Karpas-422 (cell line): ENCODE measurements at places on chromosomes 6 and 20.

- peak overlapping the region; percentile 32; the same call in 1 of the 2 replicates for H3K27ac ChIP-seq
- no peak overlapping the region for H3K4me3 ChIP-seq
- H3K27me3 ChIP-seq, result no peaks in the 10 kb centered on the region
- no peaks in the 10 kb centered on the region for H3K36me3 ChIP-seq
- DNase-seq, result no peak
Observed at GRCh38 chr6:20559924-20560551, 25.8 kb downstream of the CDKAL1 start.

GRCh38 chr6:16670617-16671051 lies 90.6 kb downstream of the ATXN1 start:
- no peak overlapping the region for H3K4me3 ChIP-seq
- no peak overlapping the region for H3K27ac ChIP-seq
- no peaks in the 10 kb centered on the region for H3K36me3 ChIP-seq
- H3K4me1 ChIP-seq, result no peaks in the 10 kb centered on the region
- no peaks in the 10 kb centered on the region for H3K27me3 ChIP-seq

DNA sequence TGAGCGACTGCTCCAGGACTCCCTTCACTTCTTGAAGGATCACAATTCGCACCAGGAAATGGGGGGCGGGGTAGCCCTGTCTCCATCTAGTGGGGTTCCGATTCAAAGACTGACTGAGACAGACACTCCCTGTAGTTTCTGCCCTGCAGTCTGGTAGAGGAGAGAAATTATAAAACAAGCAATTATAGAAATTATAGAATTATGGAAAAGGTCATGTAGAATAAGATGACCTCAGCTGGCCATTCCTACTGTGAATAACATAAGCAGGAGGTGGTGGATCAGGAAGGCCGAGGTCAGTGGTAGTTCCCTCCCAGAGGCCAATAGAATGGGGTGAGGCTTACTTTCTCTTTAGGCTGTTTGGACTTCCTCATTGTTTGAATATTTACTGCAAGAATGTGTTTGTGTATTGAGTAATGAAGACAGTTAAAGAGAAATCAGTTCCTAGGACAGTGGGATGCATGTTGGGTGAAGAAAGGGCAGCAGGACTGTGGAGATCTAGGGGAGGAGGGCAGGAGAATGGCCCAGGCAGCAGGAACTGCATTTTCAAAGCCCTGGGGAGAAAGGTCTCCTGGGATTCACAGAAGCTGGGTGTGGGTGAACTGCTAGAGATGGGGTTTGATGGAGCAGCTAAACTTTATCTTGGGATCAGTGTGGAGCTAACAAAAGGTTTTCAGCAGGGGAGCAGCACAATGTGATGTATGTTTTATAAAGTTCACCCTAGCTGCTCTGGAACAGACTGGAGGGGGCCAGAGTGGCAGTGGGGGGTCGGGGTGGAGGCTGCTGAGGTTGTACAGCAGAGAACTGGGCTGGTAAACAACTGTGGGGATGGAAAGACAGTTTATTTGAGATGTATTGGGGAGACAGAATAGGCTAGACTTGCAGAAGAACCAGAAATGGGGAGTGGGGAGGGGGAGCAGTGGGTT lies 2.1 kb downstream of the ZNF341 start:
- H3K4me3 ChIP-seq, result peak overlapping the region; percentile 42
- H3K4me1 ChIP-seq, result peaks cover 31% of the 10 kb centered on the region
- no peaks in the 10 kb centered on the region; the same call in 1 of the 2 replicates for H3K36me3 ChIP-seq
- H3K27me3 ChIP-seq, result no peaks in the 10 kb centered on the region
- H3K27ac ChIP-seq, result peak overlapping the region; percentile 95
- peak; percentile 88 for DNase-seq

- no peak overlapping the region for H3K27ac ChIP-seq
- H3K4me3 ChIP-seq, result no peak overlapping the region
- H3K27me3 ChIP-seq, result no peaks in the 10 kb centered on the region
- H3K4me1 ChIP-seq, result no peaks in the 10 kb centered on the region
- no peaks in the 10 kb centered on the region for H3K36me3 ChIP-seq
Observed at GRCh38 chr6:23086100-23086499, 516.7 kb downstream of the HDGFL1 start.

DNA sequence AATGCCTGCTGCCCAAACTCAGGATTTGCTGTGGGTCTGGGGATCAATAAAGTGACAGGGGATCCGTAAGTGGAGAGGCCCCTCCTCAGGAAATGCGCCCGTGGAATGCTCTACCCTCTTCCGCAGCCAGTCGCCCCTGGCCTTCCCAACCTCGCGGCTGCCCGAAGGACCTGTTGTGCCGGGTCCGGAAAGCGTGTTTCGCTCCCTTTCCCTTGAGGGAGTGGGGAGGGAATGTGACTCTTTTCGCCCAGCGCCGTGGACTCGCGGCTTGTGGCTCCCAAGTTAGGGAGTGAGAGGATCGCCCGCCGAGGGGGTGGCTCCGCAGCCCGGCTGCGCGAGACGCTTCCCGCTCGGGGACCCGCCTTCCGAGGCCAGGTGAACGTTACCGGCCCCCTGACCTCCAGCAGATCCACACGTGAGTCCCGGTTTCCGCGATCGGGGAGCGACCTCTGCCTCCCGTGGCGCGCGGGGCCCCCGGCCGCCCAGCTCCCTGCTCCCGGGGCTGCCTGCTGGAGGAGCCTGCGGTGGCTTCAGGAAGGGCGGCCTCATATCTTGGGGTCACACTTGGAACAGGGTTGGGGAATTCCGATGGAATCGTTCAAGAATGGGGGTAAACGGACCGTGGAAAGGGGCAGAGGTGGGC lies 666 bp downstream of the TPD52L1 start:
- H3K36me3 ChIP-seq, result no peaks in the 10 kb centered on the region
- H3K27me3 ChIP-seq, result no peaks in the 10 kb centered on the region

DNA sequence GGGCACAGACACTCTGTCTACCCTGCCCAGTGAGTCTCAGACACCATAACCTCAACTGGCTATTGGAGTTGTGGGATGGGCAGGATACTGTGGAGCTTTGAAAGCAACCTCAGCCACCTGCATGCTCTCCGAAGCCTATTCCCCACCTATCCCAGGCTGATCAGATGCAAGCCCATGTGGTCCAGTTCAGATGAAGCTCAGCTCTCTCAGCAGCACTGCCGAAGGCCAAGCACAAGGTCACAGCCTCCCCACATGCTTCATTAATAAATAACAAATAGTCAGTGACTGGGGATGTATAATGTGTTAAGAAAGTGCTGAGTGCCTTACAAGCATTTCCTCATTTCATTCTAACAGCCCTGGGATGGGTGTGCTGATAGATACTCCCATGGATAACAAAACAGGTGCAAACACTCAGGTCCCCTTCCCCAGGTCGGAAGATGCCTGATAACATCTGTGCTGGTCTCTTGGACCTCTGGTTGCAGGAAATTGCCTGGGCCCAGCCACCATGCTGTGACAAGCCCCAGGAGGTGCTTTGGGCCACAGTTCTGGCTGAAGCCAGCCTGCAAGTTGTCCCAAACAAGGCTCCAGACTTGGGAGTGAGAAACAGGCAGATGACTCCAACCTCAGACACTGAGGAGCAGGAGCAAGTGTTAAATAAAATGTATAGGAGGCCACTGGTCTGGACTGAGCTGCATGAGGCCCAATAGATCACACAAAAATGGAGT lies 3.7 kb downstream of the ACSS1 start:
- H3K4me1 ChIP-seq, result peaks cover 38% of the 10 kb centered on the region
- H3K27ac ChIP-seq, result no peak overlapping the region
- H3K4me3 ChIP-seq, result no peak overlapping the region
- DNase-seq, result no peak
- no peaks in the 10 kb centered on the region for H3K36me3 ChIP-seq
- peaks cover 2% of the 10 kb centered on the region; the same call in 1 of the 2 replicates for H3K27me3 ChIP-seq

- H3K4me1 ChIP-seq, result no peaks in the 10 kb centered on the region
- no peak overlapping the region for H3K27ac ChIP-seq
- H3K27me3 ChIP-seq, result no peaks in the 10 kb centered on the region
- no peaks in the 10 kb centered on the region for H3K36me3 ChIP-seq
- DNase-seq, result no peak
- H3K4me3 ChIP-seq, result no peak overlapping the region
Observed at GRCh38 chr6:166830891-166831363, 125.4 kb downstream of the RNASET2 start.

DNA sequence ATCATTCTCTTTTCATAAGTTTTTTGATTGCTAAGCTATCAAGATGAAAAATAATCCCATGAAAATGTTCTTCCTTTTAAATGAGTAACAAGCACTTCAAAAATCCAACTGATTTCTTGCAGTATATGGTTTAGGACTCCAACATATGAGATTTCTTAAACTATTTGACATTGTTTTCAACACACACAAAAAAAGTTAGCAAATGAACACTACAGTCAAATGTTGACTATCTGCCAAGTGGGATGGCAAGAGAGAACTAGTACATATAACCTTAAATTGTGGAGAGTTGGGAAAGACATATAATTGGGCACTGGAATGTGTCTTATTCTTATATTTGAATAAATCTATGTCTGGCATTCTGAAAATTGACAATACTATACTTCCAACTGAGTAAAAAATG lies 15.6 kb downstream of the COL21A1 start:
- H3K4me3 ChIP-seq, result no peak overlapping the region
- no peak overlapping the region for H3K27ac ChIP-seq
- H3K4me1 ChIP-seq, result no peaks in the 10 kb centered on the region
- DNase-seq, result no peak
- H3K27me3 ChIP-seq, result no peaks in the 10 kb centered on the region
- no peaks in the 10 kb centered on the region for H3K36me3 ChIP-seq
